ENCODE measurements at places on chromosomes 1 and 21. TPM values are rescaled to one million over a fixed set of nuclear protein-coding genes. Genes with fewer than 3 reads are reported as not detected.

- no peak overlapping the region for H3K27ac ChIP-seq
- H3K27me3 ChIP-seq: no peaks in the 10 kb centered on the region
- no peak for DNase-seq
Measured at GRCh38 chr1:109134423-109134822, 20.5 kb downstream of the ELAPOR1 start.

GRCh38 chr1:84876353-84876752 lies 16.7 kb downstream of the LPAR3 start:
- no peaks in the 10 kb centered on the region for H3K36me3 ChIP-seq
- H3K27ac ChIP-seq: no peak overlapping the region
- H3K4me1 ChIP-seq: no peaks in the 10 kb centered on the region
- no peaks in the 10 kb centered on the region for H3K27me3 ChIP-seq

DNA sequence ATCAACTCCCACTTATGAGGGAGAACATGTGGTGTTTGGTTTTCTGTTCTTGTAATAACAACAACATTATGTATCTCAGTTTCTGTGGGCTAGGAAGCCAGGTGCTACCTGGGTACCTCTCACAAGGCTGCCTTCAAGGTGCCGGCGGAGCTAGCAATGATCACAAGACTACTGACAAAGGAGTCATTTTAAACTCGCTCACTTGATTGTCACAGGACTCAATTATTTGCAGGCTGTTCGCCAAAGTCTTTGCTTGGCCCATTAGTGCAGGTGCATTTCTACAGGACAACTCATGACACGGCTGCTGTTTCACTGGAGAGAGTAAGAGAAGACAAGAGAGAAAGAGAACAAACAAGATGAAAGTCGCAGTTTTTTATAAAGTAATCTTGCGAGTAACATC lies 1237.4 kb upstream of the TMPRSS15 start:
- no peak overlapping the region for H3K27ac ChIP-seq
- no peaks in the 10 kb centered on the region for H3K27me3 ChIP-seq
- no peaks in the 10 kb centered on the region for H3K4me1 ChIP-seq

GRCh38 chr1:224873434-224874369 lies 55.8 kb upstream of the DNAH14 start:
- H3K4me3 ChIP-seq: no peak overlapping the region
- no peak overlapping the region for H3K27ac ChIP-seq
- no peak for DNase-seq
- peaks cover 4% of the 10 kb centered on the region for H3K4me1 ChIP-seq

- H3K4me3 ChIP-seq: no peak overlapping the region
- DNase-seq: no peak
- H3K27ac ChIP-seq: no peak overlapping the region
- peaks cover 39% of the 10 kb centered on the region for H3K36me3 ChIP-seq
- no peaks in the 10 kb centered on the region for H3K4me1 ChIP-seq
Measured at GRCh38 chr1:214367841-214368240, 86.9 kb downstream of the SMYD2 start.

DNA sequence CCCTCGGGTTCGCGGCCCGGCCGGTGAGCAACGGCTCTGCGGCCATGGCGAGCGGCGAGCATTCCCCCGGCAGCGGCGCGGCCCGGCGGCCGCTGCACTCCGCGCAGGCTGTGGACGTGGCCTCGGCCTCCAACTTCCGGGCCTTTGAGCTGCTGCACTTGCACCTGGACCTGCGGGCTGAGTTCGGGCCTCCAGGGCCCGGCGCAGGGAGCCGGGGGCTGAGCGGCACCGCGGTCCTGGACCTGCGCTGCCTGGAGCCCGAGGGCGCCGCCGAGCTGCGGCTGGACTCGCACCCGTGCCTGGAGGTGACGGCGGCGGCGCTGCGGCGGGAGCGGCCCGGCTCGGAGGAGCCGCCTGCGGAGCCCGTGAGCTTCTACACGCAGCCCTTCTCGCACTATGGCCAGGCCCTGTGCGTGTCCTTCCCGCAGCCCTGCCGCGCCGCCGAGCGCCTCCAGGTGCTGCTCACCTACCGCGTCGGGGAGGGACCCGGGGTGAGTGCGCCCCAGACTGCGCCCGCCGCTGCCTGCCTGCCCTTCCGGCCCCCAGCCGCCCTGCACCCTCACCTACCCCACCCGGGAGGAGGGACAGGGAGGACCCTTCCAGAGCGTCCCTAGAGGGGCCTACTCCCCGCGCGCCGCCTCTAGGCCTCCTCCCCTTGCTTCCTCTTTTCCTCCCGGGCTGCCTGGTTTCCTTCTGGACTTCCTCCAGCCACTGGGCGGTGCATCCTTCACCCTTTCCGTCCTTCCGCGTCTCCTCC lies at the start of gene RNPEP:
Gene RNPEP (plus strand): TSS at position 26 of the 757 bp plus-strand sequence. CDS start 19 bp downstream, at position 45.
- H3K27me3 ChIP-seq: no peaks in the 10 kb centered on the region
- peaks cover 26% of the 10 kb centered on the region for H3K4me1 ChIP-seq
- DNase-seq: peak; percentile 85
- peak within 1 kb of the TSS; percentile 96 for H3K4me3 ChIP-seq

- no peak for DNase-seq
- H3K27me3 ChIP-seq: no peaks in the 10 kb centered on the region
- H3K36me3 ChIP-seq: no peaks in the 10 kb centered on the region
Measured at GRCh38 chr1:159937054-159937750, 8.2 kb downstream of the IGSF9 start.

DNA sequence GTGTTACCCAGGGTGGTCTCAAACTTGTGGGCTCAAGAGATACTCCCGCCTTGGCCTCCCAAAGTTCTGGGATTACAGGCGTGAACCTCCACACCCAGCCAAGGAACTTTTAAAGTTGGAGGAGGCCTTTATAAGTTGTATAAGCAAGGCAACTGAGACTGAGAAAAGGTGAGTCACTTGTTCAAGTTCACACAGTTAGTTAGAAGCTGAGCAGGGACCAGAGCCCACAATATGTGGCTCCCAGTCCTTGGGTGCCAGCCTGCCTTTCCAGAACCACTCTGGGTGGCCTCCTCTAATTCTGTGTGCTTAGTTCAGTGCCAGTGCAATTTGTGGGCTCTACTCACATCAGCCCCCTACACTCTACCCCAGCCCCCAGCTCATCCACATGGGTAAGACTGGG lies 3.7 kb downstream of the RAB25 start:
- no peak overlapping the region for H3K4me3 ChIP-seq
- DNase-seq: no peak
- no peaks in the 10 kb centered on the region for H3K4me1 ChIP-seq
- H3K27me3 ChIP-seq: no peaks in the 10 kb centered on the region
- H3K36me3 ChIP-seq: peaks cover 3% of the 10 kb centered on the region
- no peak overlapping the region for H3K27ac ChIP-seq

GRCh38 chr1:71949681-71950080 lies 332.7 kb downstream of the NEGR1 start:
- no peaks in the 10 kb centered on the region for H3K27me3 ChIP-seq
- no peak overlapping the region for H3K27ac ChIP-seq
- no peaks in the 10 kb centered on the region for H3K4me1 ChIP-seq
- no peak for DNase-seq

DNA sequence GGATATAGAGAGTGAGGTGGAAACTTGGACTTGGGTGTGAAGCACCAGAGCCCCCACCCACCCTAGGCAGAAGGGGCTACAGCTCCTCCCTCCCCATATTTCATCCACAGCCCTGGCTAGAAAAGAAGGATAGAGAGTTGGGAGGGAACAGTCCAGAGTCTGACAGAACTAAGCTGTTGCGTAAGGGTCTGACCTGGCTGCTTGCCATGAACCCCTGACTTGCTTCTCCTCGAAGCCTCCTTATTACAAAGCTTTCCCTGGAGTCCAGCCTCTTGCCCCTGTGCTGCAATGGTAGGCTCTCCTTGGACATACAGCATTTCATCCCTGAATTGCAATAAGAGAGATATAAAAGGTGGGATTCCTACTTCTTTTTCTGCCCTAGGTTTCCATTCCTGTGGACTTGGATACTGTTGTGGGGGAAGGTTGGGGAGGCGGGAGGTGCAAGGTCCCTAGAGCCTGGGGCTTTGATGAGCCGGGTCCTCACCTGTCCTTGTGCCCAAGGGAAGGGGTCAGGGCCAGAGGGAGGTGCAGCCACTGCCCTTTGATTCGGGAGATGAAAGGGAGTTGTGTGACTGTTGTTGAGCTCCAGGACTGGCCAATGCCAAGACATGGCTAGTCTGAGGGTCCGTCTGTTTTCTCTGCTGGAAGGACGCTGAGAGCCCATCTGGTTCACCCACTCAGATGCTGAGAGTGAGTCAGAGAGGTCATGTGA lies 2.7 kb downstream of the RHBG start:
- peaks cover 35% of the 10 kb centered on the region for H3K27me3 ChIP-seq
- no peaks in the 10 kb centered on the region for H3K36me3 ChIP-seq
- peak; percentile 82 for DNase-seq
- H3K4me1 ChIP-seq: no peaks in the 10 kb centered on the region

The RGSL1 gene
- not detected for total RNA-seq

DNA sequence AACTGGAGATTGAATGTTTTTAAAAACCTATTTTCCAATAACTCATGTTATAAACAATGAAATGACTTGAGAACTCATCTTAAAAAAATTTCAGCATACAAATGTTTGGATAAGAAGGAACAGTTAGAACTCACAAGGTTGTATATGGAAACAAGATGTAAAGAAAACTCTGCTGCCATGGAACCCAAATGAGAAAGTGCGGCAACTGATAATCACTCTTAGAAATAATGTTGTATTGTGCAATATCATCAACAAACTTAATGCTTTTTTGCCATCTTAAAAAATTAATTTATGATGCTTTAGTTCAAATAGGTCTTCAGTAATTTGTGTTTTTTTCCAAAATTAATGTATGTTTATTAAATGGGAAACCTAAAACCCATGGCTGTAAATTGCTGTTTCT lies 461.1 kb upstream of the NCAM2 start:
- no peaks in the 10 kb centered on the region for H3K36me3 ChIP-seq
- DNase-seq: no peak
- H3K27ac ChIP-seq: no peak overlapping the region
- H3K27me3 ChIP-seq: no peaks in the 10 kb centered on the region

All from lower lobe of right lung (tissue), 2 donors.